ENCODE measurements at places on chromosomes 3 and 15.

DNA sequence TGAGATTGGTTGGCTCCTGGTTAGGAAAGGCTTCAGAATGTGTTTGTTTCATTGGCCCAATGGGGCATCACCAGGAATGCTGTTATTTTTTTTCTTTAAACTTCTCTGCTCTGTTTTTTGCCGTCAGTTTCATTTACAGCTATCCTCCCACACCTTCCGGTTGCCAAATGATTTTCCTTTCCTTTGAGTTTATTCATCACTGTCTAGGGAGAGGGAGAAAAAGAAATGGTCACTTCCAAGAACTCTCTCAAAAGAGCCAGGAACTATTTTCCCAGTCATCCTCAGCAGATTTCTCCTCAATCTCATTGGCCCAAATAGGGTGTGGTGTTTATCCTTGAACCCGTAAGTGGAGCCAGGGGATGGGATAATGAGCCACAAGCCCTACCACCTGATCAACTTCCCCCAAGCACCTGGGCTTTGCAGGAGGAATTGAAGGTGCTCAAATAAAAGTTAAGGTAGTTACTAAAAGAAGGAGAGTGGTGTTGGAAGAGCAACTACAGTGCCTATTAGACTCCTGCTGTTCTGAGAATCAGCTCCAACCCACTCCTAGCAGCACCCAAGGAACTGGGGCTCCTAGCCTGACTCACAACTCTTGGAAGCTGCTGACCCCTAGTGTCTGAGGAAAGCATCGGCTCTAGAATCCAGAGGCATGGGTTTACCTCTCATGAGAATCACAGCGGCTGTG is 183.8 kb upstream of the IL12A start:
- peak; percentile 38 for DNase-seq

DNA sequence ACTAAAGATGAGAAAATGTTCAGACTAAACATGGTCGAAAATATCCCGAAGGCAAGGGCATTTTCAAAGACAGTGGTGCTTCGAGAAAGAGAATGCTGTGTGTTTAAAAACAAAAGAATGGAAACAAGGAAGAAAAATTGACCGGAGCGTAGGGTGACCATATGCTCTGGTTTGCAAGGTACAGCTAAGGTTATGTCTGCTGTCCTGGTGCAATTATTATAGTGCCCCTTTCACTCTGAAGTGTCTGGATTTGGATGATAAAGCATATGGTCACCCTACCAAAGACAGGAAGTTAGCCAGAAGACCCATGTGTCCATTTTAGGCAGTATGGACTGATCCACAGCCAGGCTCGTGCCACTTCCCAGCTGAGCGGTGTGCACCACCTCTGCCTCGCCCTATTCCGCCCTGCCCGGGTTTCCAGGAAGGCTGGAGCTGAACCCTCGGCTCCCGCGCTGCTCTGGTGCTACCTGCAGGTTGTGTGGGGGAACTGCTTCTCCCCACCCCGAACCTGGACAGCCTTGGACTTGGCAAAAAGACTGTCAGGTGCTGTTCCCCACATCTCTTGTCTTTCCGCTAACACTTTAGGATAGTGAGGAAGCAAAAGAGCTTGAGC is 25.2 kb downstream of the GOLGA6D start:
- DNase-seq: no peak

DNA sequence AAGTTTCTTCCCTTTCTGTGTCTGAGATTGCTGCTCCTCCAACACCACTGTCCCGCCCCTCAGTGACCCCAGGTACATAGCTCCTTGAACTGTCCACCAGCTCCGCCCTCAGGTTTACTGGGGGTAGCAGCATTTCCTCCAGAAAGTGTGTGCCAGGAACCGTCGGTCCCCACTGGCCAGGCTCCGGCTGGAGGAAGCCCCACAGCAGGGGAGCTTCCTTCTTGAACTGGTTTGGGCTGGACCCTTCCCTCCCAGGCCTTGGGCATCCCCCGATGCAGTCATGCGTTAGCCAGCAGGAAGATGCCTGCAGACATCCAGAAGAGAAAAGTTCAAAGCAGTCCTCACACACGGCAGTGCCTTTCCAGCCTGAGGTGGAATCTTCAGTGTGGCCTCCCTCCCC is 19.7 kb downstream of the PAK6 start:
- no peak for DNase-seq

- no peak for DNase-seq
These were observed 139.8 kb upstream of the PRR20G start for GRCh38 chr3:127427666-127428065.

DNA sequence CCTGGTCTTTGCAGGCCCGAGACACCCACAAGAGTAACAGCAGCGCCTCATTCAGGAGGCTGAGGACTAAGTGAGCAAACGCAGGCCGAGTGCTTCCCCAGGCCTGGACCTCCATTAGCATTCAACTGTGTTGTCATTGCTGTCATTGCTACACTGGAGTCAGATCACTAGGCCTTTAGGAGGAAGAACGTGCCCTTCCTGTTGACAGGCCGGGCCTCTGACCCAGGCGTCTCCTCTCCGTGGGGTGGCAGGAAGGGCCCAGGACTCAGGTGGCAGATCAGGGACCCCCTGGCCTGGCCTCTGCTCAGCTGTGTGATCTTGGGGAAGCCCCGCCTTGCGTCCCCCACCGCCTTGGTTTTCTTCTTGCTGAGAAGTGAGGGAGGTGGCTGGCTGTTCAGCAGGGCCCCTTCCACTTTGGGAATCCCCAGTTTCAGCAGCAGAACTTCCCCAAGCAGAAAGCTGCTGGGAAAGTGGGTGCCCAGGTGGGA is 19.1 kb downstream of the ZDHHC19 start:
- DNase-seq: no peak

DNA sequence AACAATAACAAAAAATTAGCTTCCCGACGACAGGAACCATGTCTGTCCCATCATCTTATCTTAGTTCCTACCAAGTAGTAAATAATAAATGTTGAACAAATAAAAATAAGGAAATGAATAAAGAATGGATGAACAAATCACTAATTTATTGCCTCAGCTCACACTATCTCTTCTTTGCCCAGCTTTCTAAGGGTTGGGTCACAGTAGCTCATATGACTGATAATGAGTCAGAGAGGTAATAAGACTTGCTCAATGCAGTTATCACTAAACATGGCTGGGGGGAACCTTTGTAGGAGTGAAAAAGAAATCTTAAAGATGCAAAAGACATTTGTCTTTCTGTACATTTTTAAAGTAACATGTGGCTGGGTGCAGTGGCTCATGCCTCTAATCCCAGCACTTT is 182.2 kb downstream of the WDR76 start:
- no peak for DNase-seq

DNA sequence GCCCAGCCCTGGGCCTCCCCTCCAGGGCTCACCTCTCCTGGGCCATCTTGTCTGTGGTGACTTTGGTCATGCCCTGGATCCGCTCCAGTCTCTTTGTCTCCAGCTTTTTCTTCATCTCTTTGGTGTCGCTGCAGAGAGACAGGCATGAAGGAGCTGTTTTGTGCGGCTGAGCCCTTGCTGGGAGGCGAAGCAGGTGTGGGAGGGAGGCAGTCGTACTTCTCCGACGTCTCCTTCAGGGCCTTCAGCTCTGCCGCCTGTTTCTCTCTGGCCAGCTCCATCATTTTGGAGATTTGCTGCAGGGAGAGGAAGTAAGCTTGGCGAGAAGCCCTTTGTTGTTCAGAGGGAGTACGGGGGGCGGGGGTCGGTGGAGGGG is 7.7 kb upstream of the ANKRD63 start:
- no peak for DNase-seq

GRCh38 chr3:126034481-126035361 is 49.2 kb downstream of the SLC41A3 start:
- no peak for DNase-seq

- DNase-seq: no peak
These were observed 20.4 kb downstream of the COLQ start for GRCh38 chr3:15501126-15501525.

DNA sequence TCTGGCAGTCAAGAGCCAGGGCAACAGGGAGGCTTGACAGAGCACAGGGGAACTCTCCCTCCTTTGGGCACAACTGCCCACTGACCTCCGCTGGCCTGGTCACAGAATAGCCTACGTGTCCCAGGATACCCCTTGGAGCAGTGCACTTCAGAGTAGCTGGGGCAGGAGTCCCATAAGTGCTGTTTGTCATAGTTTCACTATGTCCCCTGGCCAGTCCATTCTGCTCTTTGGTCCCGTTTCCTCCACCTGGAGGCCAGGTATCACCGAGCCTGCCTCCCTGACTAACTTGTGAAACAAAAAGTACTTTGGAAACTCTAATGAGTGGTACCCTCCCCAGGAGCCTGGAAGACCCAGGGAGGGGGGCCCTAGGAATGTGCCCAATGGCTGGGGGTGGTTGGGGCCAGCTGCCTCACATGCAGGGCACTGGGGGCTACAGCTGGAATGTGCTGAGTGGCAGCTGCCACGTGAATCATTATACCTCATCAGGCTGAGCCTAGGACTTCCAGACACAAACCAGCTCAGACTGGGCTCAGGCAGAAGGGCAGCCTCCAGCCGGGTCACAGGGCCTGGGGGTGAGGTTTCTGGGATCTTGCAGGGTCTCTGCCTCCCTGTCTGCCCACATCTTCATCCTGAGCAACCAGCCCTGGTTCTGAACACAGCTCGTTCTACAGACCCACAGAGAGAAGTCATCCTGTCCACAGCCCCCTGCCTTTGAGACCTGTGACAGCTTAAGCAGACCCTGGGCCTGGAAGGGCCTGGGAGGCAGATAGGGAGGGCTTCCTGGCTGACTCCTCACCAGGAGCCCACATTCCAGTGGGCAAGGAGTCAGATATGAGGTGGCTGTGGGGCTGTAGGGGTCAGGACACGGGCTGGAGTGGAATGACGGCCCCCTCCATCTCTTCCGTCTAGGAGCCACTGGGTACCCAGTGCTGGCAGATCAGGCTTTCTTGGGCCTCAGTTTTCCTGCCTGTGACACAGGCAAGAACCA is 914 bp upstream of the PTH1R start:
- no peak for DNase-seq

GRCh38 chr3:195133013-195133412 is 137.9 kb downstream of the XXYLT1 start:
- no peak for DNase-seq

DNA sequence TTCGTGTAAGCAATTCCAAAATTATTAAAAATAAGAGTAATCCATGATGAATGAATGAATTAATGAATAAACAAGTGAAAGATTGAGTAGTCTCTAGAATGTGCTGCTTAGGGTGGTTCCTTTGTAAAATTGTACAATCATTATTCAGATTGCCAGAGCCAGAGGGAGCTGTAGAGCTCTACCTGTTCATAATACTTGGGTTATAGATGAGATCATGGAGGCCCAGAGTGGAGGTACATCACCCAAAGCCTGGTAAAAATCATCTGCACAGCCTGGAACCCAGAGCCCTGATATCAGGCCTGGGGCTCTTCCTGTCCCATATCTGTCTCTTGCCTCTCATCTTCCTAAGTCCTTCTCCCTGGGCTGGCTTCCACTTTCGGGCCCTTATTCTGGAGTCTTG is 297.2 kb downstream of the RPLP1 start:
- DNase-seq: no peak

DNA sequence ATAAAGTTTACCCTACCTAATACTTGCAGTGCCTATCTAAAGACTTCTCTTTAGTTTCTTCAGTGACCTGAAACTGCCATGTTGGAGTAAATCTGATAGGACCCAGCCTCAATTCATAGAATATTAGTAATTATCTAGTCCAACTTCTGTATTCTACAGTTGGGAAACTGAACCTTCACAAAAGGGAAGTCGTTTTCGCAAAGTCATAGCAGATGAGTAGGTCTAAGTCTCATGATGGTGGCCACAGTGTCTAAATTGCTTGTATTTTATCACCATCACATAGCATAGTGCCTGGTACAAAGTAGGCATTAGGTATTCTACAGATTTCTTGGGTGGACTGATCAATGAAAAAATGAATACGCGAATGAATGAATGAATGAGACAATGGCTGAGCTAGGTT is 8.4 kb downstream of the GMNC start:
- DNase-seq: no peak

DNA sequence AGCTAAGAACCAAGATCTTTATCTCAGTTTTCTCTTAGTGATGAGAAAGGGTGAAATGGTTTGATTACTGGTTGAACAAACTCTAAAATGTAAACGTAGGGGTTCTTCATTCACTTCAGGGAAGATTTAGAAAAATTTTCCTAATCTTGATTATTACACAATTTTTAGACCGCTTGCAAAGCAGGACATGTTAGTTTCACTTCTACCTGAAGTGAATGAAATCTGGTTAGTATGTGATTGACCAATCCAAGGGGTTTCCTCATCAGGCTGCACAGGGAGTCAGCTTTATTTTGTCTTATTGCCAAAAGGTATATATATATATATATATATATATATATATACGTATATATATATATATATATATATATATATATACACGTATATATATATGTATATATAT is 740.4 kb downstream of the TUSC7 start:
- no peak for DNase-seq

DNA sequence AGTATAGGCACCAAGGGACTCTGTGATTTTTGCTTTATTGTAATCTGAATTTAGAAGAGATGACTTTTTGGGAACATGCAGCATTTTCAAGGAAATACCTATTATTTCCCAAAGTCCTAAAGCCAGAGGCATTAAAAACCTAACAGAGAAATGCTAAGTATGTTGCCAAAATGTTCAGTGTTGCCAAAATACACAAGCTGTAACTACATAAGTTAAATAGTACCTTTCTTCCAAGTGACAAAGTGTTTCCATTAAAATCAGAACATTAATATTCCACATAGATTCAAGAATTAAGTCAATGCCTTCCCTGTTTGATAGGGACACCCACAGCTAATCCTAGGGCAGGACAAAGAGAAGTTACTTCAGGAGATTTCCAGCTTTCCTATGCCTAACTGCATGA is 42.0 kb downstream of the MKRN2 start:
- no peak for DNase-seq

GRCh38 chr3:196075013-196075412 is 6.9 kb downstream of the TFRC start:
- no peak for DNase-seq

DNA sequence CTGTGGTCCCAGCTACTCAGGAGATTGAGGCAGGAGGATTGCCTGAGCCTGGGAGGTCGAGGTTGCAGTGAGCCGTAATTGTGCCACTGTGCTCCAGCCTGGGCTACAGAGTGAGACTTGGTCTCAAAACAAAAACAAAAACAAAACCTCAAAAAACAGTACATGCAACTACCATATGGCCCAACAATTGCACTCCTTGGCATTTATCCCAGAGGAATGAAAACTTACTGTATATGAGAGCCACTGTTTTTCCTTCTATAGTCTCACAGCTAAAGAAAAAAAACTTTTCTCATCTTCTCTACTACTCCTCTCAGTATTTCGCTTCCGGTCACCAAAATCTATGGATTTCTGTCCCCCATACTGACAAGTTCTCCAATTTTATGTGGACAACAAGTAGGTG is 84.3 kb downstream of the FLNB start:
- no peak for DNase-seq

DNA sequence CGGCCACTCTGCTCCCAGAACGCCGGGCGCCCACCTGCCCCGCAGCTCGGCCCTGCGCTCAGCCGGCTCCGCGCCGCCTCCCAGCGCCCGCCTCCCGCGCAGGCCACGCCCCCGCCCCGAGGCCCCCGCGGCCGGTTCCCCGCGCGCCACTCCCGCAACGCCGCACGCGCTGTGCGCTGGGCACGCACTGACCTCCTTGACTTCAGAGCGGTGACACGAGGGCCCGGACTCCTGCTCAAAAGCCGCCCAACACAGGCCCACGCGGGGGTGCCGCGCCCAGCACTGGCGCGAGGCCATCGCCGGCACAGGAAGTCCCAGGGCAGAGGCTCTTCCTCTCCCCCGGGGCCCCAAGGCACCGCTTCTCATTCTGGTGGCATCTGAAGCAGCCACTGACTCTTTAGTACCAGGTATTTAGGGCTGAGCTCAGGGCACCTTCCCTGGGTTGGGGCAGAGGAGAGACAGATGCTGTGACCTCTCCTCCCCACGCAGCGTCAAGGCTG is 12.4 kb downstream of the TNK2 start:
- DNase-seq: no peak

GRCh38 chr3:98513091-98513511 is 9.6 kb downstream of the CLDND1 start:
- DNase-seq: no peak

Data from C1 segment of cervical spinal cord (tissue), 14 donors.